ENCODE measurements at places on chromosomes 3 and 15.
A peak's percentile ranks its signal among the peaks of the same experiment; 100 is the strongest.

DNA sequence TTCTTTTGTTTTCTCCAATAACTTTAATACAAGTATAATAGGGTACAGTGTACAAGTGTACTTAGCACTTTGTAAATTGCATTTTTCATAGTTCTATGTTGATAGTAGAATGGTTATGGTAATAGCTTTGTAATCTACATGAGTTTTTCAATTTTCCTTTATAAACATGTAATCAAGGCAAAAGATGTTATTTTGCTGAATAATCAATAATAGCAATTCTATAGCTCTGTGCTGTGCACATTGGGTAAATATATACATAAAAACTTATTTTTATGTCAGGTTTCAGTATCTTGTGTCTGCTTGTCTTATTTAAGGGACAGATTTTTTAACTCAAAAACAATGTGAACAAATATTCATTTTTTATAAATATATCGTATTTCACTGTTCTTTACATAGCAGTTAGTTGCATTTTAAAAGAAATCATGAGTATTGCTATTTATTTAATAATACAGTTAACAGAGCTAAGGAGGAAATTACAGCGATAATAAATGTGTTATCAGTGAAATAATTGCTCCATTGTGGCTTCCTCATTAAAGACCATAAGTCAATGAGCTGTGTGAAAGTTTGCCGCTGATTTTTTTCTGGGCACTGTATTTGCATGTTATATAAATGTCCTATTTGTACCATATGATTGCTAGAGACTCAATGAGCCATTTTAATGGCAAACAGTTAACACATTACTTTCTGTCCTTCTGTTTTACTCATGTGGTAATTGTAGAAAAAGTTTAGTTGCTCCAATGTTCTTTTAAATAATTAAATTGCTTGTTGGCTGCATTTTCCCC, 214.6 kb upstream of the STAC start:
- DNase-seq, result no peak

GRCh38 chr15:42691308-42691707, 45.6 kb downstream of the CDAN1 start:
- DNase-seq, result no peak

DNA sequence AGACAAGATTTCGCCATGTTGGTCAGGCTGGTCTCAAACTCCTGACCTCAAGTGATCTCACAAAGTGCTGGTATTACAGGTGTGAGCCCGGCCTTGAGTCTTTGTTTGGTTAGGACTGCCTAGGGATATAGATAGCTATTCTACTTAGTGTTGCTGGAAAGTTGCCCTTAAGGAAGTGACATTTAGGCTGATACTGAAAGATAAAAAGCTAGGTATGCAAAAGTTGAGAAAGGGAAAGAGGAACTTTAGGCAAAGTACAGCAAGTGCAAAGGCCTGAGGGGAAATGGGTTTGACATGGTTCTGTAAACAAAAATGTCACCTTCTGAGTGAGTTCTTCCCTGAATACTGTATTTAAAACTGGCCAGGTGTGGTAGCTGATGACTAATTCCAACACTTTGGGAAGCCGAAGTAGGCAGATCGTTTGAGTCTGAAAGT, 111.5 kb downstream of the ZNF609 start:
- DNase-seq, result no peak

DNA sequence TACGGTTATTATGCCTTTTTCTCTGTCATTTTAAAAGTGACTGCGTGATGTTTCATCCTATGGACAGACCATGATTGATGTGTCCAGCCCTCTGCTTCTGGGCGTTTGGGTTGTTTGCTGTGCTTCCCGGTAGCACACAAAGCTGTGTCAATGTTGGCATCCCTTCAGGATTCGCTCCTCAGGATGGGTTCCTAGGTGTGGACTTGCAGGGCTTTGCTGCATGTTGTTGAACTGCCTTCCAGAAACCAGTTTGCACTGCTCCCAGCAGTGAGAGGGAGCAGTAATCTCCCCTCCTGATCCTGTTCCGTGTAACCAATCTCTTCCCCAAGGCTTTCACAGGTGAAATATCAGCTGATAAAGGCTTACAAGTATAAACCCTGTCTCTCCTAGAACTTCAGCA, 787 bp downstream of the TRPM1 start:
- no peak for DNase-seq

DNA sequence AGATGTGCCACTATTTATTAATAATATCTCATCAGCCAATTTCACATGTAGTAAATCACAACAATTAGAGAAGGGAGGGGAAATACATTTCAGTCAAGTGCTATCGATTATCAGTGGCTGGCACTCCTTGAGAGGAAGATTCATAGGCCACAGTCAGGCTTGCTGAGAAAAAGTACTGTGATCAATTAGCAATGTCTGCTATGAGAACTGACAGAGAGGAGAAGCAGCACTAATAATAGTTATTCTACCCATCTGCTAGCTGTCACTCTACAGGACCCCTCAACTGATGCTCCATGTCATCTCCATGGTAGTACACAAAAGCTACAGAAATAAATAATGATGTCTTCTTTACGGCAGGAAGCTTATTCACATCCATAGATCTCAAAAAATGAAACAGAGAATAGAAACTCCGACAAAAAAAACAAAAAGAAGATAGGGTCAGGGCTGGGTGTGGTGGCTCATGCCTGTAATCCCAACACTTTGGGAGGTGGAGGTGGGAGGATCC, 351.3 kb downstream of the FOXP1 start:
- no peak for DNase-seq

GRCh38 chr15:57253500-57253899, 122.8 kb upstream of the CGNL1 start:
- DNase-seq, result no peak

DNA sequence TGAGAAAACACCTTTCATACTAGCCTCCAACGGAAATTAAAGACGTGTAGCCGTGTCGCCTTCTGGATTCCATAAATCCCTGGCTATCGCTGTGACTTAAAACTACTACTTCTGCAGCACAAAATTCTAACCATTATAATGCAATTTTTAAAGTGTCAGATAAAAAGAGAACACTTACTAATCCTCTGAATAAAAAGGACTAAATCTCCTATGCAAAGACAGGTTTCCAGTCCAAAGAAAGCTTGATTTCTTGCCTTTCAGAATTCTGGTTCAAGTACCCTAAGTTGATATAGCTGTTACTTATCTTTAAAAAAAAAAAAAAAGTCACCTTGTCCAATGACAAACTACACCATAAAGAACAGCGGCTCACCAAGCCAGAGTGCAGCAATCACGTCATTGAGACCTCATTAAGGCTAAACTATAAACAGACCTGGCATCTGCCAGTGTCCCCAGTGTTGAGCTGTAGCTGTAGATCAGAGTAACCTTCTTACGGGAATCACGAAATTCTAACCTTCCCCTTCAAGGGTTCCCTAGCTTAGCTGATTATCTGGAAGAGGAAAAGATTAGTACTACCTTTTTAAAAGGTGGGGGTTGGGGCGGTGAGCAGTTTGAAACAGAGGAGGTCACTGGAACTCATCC, 2.2 kb downstream of the ABCC5 start:
- DNase-seq, result no peak

DNA sequence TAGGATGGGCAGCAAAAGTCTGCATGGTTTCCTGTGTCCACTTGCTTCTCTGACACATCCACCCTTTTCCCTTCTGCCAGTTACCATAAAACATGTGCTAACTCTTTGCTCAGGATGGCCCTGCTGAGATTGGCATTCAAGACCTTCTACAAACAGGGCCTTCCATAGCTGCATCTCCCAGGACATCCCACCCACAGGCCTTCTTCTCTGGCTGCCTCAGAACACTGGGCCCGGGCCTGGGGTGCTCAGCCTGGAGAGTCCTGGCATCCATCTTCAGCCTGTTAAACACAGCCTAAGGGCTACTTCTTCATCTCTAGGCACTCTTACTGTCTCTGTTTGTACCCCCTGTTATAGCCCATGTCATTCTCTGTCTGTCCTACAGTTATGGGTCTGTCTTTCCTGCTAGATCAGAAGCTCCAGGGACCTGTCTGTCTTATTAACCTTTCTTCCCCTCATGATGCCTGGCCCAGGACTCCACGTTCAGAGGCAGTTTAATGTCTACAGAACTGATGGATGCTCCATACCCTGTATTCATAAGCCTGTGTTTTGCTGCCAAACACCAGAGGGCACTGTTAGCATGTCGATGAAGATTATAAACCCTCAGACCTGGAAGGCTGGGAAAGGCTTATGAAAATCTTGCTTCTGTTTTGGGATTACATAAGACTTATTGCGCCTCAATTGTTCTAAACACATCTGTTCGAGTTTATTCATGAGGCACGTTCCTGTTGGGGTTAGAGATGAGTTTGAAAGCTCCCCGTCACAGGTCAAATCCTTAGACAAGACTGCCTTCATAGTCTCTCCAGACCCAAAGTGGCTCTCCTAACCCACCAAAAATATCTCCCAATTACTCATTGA, 16.5 kb downstream of the SEMA3G start:
- DNase-seq, result peak; percentile 57

DNA sequence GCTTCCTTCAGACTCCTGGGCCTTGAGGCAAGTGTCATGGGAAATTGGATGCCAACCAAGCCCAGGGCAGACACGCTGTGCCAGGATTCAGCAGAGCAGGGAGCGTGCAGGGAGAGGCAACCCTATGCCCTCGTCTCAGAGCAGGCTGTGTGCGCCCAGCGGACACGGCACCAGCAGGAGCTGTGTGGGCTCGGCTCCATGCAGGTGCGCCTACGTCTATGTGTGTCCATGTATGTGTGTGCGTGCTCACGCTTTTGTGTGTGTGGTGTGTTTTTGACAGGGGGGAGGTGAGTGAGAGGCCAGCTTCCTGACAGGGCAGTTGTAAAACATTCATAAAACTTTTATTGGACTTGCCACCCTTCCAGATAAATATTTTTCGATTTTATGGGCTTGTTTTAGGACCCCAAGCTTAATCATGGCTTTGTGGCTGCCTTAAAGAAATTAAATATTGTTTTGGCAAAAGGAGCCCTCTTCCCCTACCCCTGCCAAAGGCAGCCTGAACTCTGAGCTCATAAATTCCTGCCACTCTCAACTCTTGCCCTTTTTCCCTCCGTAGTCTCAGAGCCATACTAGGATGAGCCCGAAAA, 84.4 kb downstream of the DNAJB8 start:
- DNase-seq, result no peak

DNA sequence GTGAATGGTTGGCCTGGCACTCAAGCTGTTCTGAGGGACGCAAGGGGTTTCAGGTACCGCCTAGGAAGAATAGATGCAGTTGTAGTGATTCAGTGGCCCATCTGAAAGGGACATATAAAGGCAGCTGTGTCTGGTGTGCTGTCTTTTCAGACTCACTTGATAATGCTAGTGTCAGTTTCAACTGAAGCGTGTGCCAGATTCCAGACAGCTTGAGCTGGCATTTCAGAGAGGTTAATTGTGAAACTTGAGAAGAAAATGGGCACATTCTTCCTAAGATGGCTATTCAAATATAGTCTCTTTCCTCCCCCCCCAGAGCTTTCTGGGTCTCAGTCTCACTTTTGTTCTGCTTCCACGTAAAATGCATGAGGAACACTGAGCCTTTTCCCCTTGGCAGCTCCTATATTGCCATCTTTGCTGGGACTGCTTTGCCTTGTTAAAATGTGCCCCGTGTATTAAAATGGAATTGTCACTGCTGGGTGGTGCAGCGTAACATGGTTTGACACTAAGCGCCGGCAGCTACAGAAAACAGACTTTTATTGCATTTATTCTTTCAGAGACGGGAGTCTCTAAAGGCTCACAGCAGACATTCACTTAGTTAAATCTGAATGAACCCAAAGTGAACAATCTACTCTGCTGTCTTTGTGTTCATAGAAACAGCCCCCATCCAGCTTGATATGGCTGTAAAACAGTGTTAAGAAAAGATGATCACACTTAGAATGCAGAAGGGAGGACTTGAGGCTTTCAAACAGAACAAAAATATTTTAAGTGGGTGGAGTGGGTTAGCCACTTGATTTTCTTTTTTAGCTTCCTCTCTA, 478.7 kb downstream of the RBMS3 start:
- no peak for DNase-seq

GRCh38 chr3:194691481-194692283, 6.0 kb downstream of the FAM43A start:
- DNase-seq, result no peak

DNA sequence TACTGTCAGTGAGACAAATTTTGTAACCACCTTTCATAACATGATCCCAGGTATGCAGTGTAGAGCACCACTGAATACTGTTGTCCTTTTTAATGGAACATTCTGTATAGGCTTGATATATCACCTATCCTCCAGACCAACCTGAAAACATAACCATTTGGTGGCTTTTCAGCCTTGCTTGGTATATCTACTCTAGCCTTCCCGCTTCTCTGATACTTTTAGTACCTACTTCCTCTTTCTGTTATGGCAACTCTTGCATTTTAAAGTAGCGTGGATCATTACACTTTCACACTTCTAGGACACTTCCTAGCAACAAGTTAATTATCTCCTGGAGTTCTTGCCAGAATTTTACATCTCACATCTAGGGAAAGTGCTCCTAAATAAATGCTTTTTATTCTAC, 226.6 kb upstream of the ROBO1 start:
- DNase-seq, result no peak

DNA sequence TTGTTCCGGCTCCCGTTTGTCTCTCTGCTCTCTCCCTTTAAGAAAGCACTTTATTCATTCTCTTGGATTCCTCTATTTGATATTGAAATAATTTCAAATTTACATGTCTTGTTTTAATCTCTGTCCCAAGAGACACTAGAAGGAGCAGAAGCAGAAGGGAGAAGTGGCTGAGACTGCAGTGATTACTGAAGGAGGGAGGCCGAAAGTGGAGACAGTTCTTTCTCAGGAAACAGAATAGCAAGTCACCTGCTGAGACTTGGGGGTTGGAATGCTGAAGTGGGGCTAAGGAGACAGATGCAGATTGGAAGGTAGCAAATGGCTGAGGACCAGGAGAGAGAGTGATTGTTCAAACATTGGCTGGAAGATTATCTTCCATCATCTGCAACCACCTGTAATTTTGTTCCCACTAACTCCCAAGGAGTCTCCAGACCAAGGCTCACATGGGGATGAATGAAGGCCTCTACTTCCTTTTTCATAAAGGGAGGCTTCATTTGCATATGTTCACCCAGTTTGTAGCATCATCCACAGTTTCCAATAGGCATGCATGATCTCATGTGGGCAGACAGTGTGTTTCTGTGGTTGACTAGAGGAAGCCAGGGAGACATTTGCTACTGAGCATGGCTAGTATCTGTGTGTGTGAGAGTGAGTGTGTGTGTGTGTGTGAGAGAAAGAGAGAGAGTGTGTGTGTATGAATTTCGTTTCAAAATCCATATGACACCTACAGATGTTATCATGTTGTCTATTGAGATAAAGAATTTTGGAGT, 24.0 kb downstream of the LTF start:
- peak; percentile 50 for DNase-seq

DNA sequence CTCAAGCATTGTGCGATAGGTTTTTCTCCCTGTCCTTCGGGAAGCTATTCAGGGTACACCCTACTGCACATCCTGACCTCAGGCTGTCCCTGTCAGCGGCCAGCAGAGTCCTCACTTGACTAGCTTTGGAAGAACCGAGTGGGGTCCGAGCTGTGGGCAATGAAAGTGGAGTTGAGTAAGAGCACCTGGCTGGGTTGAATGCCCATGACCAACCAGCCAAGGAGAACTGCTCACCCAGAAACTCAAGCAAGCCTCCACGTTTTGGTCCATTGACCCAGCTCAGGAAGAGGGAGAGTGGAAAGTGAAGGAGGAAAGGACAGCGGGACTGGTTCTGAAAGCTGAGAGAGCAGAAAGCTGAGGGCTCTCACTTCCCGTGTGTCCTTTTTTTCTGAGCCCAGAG, 36.0 kb upstream of the HDGFL3 start:
- DNase-seq, result no peak

- DNase-seq, result no peak
These were observed 85.3 kb upstream of the TNFSF10 start for GRCh38 chr3:172608575-172608974.

All from CD4-positive, alpha-beta T cell treated with Interleukin-21 for 1 hour (primary cell).